Right kidney (tissue), 9 donors: ENCODE measurements at places on chromosomes 1 and 21.

DNA sequence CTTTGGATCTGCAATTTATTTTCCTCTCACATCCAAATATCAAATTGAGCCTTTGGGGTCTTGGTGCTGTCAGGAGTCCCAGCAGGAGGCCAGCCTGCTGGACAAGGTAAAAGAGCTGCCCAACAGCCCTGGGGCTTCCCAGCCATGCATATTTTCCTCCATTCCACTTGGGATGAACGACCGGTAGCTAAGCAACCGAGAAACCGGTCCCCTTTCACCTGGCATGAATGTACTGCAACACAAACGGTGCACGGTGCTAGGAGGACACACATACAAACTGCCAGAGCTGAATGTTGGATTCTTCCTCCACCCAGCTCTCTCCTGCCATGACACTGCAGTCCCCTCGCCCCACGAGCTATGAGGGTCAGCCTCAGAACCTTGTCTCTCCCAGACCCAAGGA lies 42.7 kb downstream of the BCAR3 start:
- DNase-seq, result no peak

- no peak for DNase-seq
These were observed 211.6 kb upstream of the PLXNA2 start for GRCh38 chr1:208455821-208456220.

GRCh38 chr1:25492323-25492722 lies 51.1 kb upstream of the LDLRAP1 start:
- DNase-seq, result no peak

DNA sequence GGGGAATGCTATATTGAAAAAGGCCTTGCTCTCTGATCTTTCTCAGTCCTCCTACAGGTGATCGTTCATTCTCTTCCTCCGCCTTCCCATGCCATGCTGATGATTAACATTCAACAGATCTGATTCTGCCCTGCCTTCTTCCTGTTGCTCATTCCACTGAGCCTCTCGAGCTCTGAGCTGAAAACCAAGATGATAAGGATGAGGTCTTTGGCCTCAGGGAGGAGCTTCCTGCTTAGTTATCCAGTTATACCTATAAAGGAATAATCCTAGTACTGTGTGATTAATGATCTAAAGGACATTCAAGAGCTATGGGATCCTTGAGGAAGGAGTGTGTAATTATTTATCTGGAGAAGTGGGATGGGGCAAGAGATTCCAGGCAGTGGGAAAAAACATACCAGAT lies 25.2 kb upstream of the MAP3K7CL start:
- DNase-seq, result no peak

GRCh38 chr1:8317647-8318381 lies at the start of gene SLC45A1:
Gene SLC45A1 (plus strand): TSS chr1:8318114. CDS start chr1:8324330, 6,216 bp downstream.
- peak; percentile 82 for DNase-seq

DNA sequence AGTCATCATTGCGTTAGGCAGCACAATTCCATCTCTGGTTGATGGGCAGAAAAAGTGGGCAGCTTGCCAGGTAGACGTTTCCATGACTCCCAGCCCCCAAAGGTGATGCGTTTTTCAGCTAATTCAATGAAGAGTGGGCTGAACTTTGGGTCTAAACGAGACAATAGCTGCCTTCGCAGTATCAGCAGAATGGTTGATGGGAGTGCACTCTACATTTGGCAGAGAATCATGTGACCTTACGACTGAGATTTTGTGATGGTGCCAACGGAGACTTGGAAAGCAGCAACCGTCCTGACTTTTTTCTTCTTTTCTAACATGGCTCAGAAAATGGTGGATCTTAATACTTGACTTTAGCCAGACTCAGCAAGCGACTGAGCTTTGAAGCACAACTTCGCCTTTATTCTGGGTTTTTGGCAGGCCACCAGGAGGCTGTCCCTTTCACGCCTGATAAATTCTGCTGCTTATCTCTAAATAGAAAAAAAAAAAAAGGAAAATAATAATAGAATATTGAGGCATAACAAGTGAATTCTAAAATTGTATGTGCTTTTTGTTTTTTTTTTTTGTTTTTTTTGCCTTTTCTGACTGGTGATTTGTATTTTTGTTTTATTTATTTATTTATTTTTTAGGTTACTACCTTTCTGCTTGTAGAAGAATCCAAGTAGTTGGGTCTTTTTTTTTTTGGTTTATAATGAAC lies 804.8 kb downstream of the USP25 start:
- peak; percentile 18 for DNase-seq

GRCh38 chr1:225613006-225613405 lies 39.9 kb downstream of the ENAH start:
- DNase-seq, result no peak

- DNase-seq, result no peak
These were observed 60.4 kb upstream of the TNFSF4 start for GRCh38 chr1:173267453-173267945.

GRCh38 chr1:21508580-21509350 lies 458 bp upstream of the ALPL start:
- DNase-seq, result peak; percentile 65

DNA sequence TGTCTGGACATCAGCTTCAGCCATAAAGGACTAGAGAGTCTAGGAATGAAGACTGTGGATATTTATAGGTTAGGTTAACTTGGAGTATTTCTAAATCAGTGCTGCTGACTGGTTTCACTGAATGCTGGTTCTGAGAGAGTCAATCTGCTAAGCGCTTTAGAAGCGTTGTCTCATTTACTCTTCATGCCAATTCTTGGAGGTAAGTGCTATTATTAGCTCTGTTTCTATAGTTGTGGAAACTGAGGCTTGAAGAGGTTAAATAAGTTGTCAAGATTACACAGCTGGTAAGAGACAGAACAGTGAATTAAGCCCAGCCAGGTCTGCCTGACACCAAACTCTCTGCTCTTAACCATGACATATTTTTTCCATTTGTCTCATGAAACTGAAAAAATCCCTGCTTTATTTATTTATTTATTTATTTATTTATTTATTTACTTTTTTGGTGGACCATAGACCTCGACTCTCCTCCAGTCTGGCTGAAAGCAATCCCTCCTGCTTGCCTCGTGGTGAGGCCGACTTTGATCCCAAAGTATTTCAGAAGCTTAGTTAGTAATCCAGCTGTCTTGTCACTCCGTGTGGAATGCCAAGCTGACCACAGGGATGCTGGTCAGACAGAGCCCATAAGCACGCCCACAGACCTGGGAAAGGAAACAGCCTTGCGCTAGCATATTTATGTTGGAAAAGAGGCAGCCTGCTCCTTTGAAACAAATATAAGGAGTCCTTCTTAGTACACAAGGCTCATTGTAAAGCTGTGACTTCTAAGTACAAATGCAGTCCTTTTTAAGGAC lies 16.9 kb downstream of the NTMT2 start:
- peak; percentile 17 for DNase-seq

GRCh38 chr1:121558514-121558913 lies 373.7 kb downstream of the SRGAP2C start:
- no peak for DNase-seq

DNA sequence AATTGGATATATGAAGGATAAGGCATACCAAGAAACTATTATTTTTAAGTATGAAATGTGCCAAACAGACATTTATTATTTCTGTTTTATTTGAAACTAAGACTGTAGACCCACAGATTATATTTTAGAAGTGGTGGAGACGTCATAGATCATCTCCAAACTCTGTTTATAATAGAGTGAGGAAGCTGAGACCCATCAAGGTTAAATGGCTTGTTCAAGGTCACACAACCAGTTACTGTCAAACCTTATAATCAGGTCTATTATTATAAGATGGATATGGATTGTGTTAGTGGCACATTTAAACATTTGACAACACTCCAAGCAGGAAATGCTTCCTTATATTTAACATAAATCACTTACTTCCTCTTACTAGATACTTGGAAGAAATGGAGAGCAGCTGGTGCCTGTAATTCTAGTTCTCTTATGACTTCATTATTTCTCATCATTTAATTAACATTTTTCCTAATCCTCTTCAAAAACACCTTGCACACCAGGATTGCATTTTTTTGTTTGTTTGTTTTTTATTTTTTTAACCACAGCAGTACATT lies 117.0 kb downstream of the NEK7 start:
- no peak for DNase-seq

DNA sequence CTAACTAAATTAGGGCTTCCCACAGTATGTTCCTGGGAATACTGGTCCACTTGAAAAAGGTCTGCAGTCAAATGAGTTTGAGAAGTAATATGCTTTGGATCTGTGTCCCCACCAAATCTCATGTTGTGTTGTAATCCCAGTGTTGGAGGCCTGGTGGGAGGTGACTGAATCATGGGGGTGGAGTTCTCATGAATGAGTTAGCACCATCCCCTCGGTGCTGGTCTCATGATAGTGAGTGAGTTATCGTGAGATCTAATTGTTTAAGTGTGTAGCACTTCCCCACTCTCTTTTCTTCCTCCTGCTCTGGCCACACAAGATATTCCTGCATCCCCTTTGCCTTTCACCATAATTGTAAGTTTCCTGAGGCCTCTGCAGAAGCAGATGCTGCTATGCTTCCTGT lies 16.9 kb upstream of the DMRTB1 start:
- no peak for DNase-seq

GRCh38 chr1:98975810-98976209 lies 28.9 kb downstream of the PLPPR5 start:
- DNase-seq, result no peak

DNA sequence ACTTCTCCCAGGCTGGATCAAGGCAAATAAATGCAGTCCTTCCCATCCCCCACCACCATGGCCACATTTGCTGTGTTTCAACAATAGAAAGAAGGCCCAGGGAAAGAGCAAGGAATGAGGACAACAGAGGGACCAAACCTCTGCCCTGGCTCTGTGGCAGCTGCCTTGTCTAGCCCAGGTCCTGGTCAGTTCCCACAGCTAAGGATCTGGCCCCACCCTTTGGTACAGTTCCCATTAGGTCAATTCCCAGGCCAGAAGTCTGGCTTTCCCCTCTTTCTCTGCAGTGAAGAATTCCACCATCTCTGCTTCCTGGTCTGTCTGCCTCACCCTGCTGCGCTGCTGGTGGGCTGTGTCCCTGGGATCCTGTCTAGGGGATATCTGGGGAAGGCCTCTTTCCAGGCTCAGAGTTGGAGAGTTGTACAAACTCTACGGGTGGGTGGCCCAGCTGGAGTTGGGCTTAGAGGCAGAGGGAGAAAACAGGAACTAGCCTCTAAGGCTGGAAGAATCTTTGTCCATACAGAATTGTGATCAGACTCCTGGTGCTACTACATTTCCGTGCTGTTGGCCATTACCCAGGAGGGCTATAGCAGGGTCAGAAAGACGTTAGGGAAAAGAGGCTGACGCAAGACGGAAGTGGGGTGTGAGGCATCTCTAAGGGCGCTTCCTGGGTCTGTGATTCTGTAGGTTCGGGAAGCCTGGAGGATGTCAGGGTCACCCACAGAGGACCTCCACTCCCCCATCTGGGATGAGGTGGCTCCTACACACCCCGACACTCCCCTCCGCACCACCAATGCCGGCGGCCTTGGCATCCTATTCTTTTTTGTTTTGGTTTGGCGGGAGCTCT lies 953 bp upstream of the NDUFS2 start:
- no peak for DNase-seq
